ENCODE measurements at places on chromosomes 4 and X. TPM values are rescaled to one million over a fixed set of nuclear protein-coding genes. Genes with fewer than 3 reads are reported as not detected.

GRCh38 chr4:39846120-39846519 lies 131.6 kb downstream of the PDS5A start:
- DNase-seq, result no peak

GRCh38 chr4:20987191-20987590 lies 286.9 kb downstream of the PACRGL start:
- DNase-seq, result no peak

Gene DMRTC1
- not detected for total RNA-seq

GRCh38 chrX:65985922-65986588 lies 53.8 kb downstream of the VSIG4 start:
- peak; percentile 17 for DNase-seq

All from tibial nerve (tissue), 4 donors.